Kidney epithelial cell (primary cell): ENCODE measurements at places on chromosomes 3 and 15.
A peak's percentile ranks its signal among the peaks of the same experiment; 100 is the strongest.

DNA sequence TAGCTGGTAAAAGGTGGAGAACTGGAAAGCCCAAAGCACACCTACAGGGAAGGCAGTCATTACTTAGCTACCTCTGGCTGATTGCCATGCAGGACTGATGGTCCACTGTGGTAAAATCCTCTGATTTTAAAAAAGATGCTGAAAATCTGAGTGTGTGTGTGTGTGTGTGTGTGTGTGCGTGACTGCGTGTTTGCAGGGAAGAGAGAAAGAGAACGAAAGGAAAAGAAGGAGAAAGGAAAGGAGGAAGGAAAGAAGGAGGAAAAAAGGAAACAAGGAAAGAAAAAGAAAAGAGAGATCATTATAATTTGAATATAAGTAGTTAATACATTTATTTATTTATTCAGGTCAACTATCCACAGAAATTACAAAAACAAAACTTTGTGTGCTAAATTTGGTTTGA, 488.7 kb upstream of the KCNMB2 start:
- no peak for DNase-seq

DNA sequence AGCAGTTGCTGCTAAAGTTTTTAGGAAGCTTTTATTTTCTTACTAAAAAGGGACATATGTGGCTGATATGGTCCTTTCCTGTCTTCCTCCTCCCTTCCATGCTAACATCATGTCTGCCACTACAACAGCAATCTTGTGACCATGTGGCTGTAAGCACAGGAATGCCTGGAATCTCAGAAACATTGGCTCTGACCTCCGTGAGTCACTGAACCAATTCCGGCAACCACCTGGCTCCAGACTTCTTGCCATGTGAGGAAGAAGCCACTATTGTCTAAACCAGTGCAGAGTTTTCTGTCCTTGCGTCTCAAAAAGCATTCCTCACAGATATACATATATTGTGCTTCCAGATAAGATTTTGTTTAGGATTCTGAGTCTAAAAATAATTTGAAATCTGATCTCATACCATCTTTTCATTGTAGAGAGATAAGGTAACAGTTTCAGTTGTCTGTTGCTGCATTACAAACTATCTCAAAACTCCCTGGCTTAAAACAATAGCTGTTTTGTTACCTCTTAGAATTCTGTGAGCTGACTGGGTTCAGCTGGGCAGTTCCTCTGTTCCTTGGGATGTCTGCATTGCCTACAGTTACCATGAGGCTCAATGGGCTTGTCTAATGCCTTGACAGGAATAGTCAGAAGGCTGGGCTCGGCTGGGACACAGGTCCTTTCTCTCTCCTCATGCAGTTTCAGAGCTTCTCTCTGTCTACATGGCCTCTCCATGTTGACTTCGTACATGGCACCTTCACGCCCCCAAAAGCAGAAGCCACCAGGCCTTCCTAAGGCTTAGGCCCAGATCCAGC, 77.3 kb upstream of the MAGI1 start:
- DNase-seq: peak; percentile 96

GRCh38 chr3:177055605-177056571, 141.4 kb downstream of the TBL1XR1 start:
- no peak for DNase-seq

- no peak for DNase-seq
These were observed 981.9 kb downstream of the TUSC7 start for GRCh38 chr3:117691526-117691925.

DNA sequence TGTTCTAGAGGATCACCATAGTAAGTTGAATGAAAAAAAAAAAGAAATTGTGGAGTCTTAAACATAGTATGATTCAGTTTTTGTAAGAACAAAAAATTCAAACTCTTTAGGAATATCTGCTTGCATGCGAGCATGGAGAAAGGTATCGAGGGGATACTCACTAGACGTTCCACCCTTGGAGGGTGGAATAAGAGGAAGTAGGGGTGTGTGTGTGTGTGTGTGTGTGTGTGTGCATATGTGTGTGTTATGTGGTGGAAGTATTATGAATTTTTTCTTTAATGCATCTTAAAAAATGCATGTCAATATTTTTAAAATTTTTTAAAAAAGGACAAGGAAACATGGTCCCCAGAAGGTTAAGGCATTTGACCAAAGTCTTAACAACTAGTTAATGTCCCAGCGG, 26.5 kb upstream of the SIAH2 start:
- DNase-seq: no peak

DNA sequence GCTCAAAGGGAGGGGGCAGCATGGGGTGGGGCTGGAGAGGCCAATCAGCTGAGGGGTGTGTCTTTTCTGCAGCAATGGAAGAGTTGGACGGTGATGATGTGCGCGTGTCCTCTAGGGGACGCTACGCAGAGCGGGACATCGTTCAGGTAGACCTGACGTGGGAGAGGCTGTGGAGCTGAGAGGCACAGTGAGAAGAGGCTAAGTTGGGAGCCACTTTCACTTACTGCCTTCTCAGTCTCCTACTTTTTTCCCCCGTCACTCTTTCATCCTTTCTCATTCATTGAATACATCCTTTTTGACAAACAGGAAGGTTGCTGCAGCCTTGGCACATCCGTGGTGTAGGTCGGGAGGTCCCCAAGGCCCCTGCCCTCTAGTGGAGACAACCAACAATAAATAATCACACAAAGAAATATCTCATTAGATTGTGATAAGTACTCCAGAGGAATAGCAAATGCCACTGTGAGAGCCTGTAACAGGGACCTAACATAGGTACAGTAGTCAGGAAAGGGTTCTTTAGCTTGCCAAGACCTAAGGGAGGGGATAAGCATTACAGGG, 4.4 kb upstream of the BRPF1 start:
- DNase-seq: no peak

- DNase-seq: no peak
These were observed 162.3 kb downstream of the GABRG3 start for GRCh38 chr15:27133249-27133648.

DNA sequence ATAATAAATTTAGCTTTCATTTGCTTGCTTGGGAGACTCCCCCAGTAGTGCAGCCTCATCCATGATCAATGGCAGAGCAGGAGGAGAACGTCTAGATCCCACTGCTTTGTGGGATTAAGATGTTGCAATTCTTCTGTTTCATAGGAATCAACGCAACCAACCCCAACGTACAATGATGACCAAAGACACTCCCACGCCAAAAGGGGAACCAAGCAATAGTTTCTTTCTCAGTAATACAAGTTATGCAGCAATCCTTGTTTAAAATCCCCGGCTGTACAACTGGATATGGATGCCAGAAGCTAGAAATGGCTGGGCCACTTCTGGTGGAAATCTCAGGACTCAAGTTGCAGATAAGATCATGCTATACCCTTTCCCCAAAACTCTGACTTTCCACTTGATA, 411.2 kb downstream of the VPS13C start:
- no peak for DNase-seq

DNA sequence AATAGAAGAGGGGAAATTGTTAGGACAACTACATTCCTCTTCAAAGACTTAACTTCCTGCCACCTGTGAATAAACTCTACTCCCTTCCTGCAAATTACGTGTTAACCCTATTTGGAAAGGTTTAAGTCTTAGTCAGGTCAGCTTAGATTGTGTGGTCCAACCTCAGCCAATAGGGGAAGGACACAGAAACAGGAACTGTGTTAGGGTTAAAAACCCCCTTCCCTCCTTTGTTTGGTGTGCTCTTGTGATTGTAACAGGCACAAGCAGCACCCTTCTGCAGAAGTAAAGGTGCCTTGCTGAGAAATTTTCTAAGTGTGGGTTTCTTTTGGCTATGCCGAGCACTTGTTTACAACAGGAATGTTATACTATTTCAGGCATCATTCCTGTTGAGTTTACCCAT, 45.0 kb upstream of the FSTL1 start:
- DNase-seq: no peak

- DNase-seq: no peak
These were observed 6.0 kb downstream of the NCKIPSD start for GRCh38 chr3:48679411-48680391.

- no peak for DNase-seq
These were observed 50.7 kb downstream of the FAM43A start for GRCh38 chr3:194736277-194736895.

GRCh38 chr3:107218864-107219269, 158.4 kb upstream of the CCDC54 start:
- DNase-seq: no peak

- DNase-seq: no peak
These were observed 80.9 kb downstream of the NECTIN3 start for GRCh38 chr3:111152496-111152895.

DNA sequence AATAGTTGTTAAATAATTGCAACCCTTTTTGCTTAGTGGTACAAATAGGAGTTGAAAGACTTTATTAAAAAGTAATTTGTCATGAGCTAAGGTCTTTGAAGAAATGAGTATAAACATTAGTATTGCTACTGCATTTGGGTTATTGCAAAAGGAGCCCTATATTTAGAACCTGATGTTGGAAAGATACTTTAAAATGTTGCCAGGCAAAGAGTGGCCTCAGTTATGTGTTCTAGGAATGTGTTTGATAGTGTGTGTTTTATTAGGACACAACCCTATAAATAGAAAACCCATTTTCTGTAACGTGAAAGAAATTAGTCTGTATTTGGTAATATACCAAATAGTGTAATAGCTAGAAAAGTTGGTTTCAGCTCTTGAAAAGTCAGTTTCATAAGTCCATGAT, 10.7 kb downstream of the VPS8 start:
- no peak for DNase-seq

DNA sequence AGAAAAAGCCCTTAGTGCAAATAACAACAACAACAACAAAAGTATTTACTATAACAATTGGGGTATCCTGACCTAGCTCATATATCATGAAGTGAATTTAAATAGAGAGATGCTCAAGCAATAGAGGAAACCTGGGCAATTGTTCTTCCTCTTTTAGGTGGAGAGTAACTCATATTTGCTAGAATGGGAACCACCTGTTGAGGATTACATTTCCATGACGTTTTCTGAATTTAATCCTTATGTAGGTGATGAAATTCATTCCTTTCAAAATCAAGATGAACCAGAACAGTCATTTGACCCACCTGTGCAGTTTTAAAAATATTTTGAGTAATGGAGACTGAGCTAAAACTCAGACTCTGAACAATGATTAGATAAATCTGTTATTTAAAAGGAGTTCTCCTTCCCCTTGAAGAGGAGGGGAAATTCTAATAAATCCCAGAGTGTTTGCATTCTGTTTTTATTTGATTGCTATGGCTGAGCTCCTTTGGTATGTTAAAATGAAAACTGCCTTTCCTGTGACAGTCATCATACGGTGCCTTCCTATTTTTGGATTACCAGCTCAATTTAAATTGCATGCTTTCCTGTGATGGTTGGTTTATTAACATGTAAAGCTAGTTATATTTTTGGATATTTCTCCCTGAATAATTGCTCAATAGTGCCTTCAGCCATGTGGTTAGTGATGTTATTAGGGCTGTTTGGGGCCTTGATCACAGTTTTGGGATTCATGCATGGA, 24.3 kb downstream of the VPS8 start:
- DNase-seq: no peak

DNA sequence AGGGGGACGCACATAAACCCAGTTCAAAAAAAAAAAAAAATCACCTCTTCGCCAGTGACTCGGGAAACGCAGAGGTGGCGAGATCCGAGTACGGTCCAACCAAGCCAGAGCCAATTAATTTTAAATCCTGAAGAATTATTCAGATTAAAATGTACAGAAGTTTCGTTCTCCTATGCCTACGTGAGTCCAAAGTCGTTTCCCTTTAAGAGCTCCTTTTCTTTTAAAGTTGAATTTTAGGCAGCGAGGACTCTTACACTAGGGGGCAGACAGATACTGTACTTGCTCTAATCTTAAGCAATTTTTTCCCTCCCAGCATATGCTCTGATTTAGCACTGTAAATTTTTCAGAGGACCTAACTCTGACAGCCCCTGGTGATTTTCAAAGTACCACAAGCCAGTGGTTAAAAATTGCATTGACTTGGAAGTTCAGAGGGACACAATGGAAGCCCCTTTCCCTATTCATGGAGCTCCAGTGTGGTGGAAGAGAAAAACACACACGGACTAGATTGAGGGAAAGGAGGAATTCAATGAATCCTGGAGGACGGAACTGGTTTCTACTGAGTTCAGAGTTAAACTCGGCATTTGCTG, 3.3 kb upstream of the NR2F2 start:
- DNase-seq: peak; percentile 66

- DNase-seq: no peak
These were observed 80.5 kb upstream of the CCNL1 start for GRCh38 chr3:157240408-157240807.

DNA sequence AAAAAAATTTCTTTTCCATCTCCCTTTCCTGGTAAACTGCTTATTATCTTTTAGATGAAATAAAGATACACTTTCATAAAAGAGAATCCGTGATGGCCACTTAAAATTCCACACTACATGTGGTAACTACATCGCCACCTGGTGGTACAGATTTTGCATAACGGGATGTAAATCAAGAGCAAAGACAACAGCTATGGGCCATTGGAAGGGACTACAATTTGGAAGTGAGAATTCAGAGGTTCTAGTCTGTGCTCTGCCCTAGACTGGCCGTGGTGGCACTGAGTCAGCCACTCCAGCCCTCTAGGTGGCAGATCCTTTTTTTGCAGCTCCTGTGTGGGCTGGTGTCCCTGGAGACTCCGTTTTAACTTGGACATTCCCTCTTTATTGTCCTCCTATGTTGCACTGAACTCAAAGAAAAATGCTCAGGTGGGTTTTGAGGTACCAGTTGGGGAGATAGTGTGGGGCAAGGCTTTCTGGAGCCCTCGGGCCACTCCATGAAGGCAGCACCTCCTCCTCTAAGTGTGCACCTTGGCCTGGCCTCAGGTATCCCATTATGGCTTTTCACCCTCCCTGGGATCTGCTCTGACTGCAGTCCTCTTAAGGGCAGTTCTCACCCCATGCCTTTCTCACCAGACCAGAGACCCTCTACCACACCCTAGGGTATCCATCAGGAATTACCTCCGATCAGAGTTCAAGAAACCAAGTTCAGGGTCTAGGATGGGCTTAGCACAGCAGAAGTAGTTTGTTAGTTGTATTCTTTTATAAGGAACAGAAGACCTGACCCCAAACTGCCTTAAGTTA, 54.9 kb downstream of the SPSB4 start:
- peak; percentile 61 for DNase-seq

GRCh38 chr15:33215941-33216872, 21.7 kb upstream of the FMN1 start:
- DNase-seq: no peak

GRCh38 chr15:100308608-100309007, 33.2 kb downstream of the ADAMTS17 start:
- DNase-seq: no peak

DNA sequence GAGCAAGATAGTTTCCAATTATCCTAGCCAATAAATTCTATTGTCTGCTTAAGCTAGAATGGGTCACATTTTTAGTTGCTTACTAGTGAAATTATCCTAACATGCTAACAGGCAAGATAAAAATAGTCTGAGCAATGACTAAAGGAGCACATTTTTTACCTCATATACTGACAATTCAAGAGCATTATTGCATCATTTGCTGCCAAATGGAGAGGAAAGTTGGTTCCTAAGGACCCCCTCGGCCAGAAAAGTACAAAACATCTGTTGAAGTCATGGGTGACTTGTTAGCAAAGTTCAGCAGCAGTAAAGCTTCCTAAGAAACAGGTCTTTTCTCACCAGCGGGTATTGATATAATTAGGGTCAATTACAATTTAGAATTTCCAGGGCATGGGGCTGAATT, 1001.0 kb downstream of the FHIT start:
- DNase-seq: peak; percentile 25

- DNase-seq: no peak
These were observed 30.1 kb downstream of the SH3GL3 start for GRCh38 chr15:83477172-83477807.

GRCh38 chr3:139122221-139122581, 77.5 kb upstream of the PRR23C start:
- no peak for DNase-seq
